ENCODE measurements at places on chromosomes 11 and 22. TPM values are rescaled to one million over a fixed set of nuclear protein-coding genes. Genes with fewer than 3 reads are reported as not detected.

DNA sequence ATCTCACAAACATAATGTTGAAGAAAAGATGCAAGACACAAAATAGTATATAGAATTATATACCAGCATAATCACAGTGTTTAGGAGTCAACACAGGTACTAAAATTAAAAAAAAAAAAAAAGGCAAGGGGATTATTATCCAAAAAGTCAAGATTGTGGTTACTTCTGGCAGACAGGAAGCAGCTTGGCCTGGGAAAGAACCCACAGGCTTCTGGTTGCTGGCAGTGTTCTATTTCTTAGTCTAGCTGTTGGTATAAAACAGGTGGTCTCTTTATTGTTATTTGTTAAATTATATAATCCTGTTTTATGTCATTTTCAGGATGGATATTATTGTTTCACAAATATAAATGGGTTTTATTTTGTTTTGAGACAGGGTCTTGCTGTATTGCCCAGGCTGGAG is 54.0 kb downstream of the C11orf58 start:
- peaks cover 15% of the 10 kb centered on the region for H3K4me1 ChIP-seq
- H3K36me3 ChIP-seq = no peaks in the 10 kb centered on the region
- DNase-seq = peak; percentile 23
- no peaks in the 10 kb centered on the region for H3K27me3 ChIP-seq
- H3K27ac ChIP-seq = no peak overlapping the region

GRCh38 chr11:47144541-47144940 is 32.1 kb downstream of the ARFGAP2 start:
- no peak overlapping the region for H3K27ac ChIP-seq
- no peak overlapping the region for H3K4me3 ChIP-seq
- H3K4me1 ChIP-seq = no peaks in the 10 kb centered on the region
- H3K27me3 ChIP-seq = no peaks in the 10 kb centered on the region

- H3K27ac ChIP-seq = no peak overlapping the region
- H3K27me3 ChIP-seq = no peaks in the 10 kb centered on the region
- peaks cover 65% of the 10 kb centered on the region for H3K4me1 ChIP-seq
- no peak overlapping the region for H3K4me3 ChIP-seq
Measured at GRCh38 chr22:50206599-50206998, 5.8 kb downstream of the SELENOO start.

GRCh38 chr22:24327832-24328231 is 57.2 kb downstream of the SPECC1L start:
- H3K27me3 ChIP-seq = no peaks in the 10 kb centered on the region
- H3K36me3 ChIP-seq = no peaks in the 10 kb centered on the region
- H3K4me1 ChIP-seq = peaks cover 8% of the 10 kb centered on the region
- H3K27ac ChIP-seq = no peak overlapping the region

MS4A15 gene
- not detected for total RNA-seq

GRCh38 chr11:40826601-40827000 is 632.9 kb downstream of the LRRC4C start:
- no peaks in the 10 kb centered on the region for H3K4me1 ChIP-seq
- no peak overlapping the region for H3K4me3 ChIP-seq
- H3K36me3 ChIP-seq = no peaks in the 10 kb centered on the region
- DNase-seq = no peak
- no peak overlapping the region for H3K27ac ChIP-seq

DNA sequence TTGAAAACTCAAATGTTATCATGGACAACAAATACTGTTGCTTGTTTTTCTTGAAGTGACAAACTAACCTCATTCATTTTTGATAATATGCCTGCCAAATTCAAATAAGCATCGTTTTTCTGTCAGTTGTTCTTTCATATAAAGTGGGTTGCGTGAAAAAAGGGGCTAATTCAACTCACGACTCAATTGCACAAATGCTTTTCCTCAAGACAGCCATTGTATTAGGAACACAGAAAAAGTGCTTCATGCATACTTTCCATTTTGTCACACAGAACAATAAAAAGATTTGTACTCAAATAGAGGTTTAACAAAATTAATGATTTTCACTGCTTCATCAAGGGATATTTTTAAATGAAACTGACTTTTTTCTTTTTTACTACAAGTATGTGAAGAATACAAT is 94.6 kb upstream of the ALKBH3 start:
- H3K27me3 ChIP-seq = no peaks in the 10 kb centered on the region
- no peak overlapping the region for H3K27ac ChIP-seq
- DNase-seq = no peak
- no peak overlapping the region for H3K4me3 ChIP-seq
- peaks cover 6% of the 10 kb centered on the region for H3K4me1 ChIP-seq
- no peaks in the 10 kb centered on the region for H3K36me3 ChIP-seq

TAF1D gene
- total RNA-seq = 244 TPM

GRCh38 chr22:19769393-19769715 is 8.8 kb downstream of the TBX1 start:
- no peaks in the 10 kb centered on the region for H3K36me3 ChIP-seq
- H3K4me1 ChIP-seq = peaks cover 53% of the 10 kb centered on the region
- peak; percentile 64 for DNase-seq
- no peak overlapping the region for H3K27ac ChIP-seq
- H3K4me3 ChIP-seq = no peak overlapping the region

GRCh38 chr22:35195821-35196220 is 61.5 kb upstream of the HMGXB4 start:
- H3K27ac ChIP-seq = no peak overlapping the region
- H3K4me1 ChIP-seq = no peaks in the 10 kb centered on the region
- no peaks in the 10 kb centered on the region for H3K36me3 ChIP-seq
- no peak for DNase-seq
- no peak overlapping the region for H3K4me3 ChIP-seq

- DNase-seq = no peak
- peaks cover 62% of the 10 kb centered on the region for H3K4me1 ChIP-seq
- no peaks in the 10 kb centered on the region for H3K27me3 ChIP-seq
- H3K27ac ChIP-seq = peak overlapping the region; percentile 86
- no peaks in the 10 kb centered on the region for H3K36me3 ChIP-seq
- peak overlapping the region; percentile 91 for H3K4me3 ChIP-seq
Measured at GRCh38 chr11:925158-925495, 543 bp upstream of the AP2A2 start.

GRCh38 chr11:20584093-20584774 is 15.2 kb upstream of the SLC6A5 start:
- H3K4me1 ChIP-seq = no peaks in the 10 kb centered on the region

DNA sequence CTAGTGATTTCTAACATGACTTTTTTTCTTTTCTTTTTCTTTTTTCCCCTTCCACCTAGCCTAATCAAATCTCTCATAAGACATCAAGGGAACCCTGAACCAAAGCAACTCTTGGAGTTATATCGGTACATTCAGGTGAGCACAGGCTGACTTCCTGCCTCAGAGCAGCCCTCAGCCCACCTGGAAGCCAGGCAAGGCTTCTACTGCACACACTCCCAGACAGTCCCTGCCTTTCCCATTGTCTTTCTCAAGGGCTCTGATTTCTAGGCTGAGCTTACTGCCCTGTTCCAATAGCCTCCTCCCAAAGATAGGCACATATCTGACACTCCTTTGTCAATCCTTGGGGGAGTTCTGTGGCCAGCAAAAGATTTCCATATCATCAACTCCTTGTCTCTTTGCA is 629.5 kb downstream of the NTM start:
- H3K36me3 ChIP-seq = no peaks in the 10 kb centered on the region
- H3K27ac ChIP-seq = no peak overlapping the region
- H3K4me1 ChIP-seq = no peaks in the 10 kb centered on the region
- no peak overlapping the region for H3K4me3 ChIP-seq

GRCh38 chr11:119912229-119912628 is 183.2 kb upstream of the NECTIN1 start:
- H3K4me3 ChIP-seq = no peak overlapping the region
- H3K27ac ChIP-seq = peak overlapping the region; percentile 31
- no peaks in the 10 kb centered on the region for H3K36me3 ChIP-seq

GRCh38 chr11:83007909-83008580 is 63.7 kb downstream of the RAB30 start:
- DNase-seq = peak; percentile 79
- peaks cover 28% of the 10 kb centered on the region for H3K4me1 ChIP-seq
- no peaks in the 10 kb centered on the region for H3K27me3 ChIP-seq
- H3K36me3 ChIP-seq = peaks cover 4% of the 10 kb centered on the region

GRCh38 chr11:102734650-102735049 is 9.9 kb upstream of the MMP8 start:
- H3K36me3 ChIP-seq = no peaks in the 10 kb centered on the region
- DNase-seq = no peak
- no peak overlapping the region for H3K27ac ChIP-seq
- H3K27me3 ChIP-seq = peaks cover 4% of the 10 kb centered on the region
- H3K4me1 ChIP-seq = no peaks in the 10 kb centered on the region

LRRC4C gene
- total RNA-seq = 1.9 TPM

SERHL2 gene
- total RNA-seq = 3.7 TPM

P2RX6 gene
- 3.7 TPM for total RNA-seq

Measured in spleen (tissue), 13 donors.